ENCODE measurements at places on chromosomes 16 and 17.

GRCh38 chr17:80099291-80100034 is 1.9 kb upstream of the GAA start:
- DNase-seq = no peak

GRCh38 chr17:75807861-75808260 is 23.3 kb downstream of the UNK start:
- DNase-seq = no peak

- no peak for DNase-seq
Measured at GRCh38 chr16:66481943-66482390, 54.9 kb downstream of the BEAN1 start.

DNA sequence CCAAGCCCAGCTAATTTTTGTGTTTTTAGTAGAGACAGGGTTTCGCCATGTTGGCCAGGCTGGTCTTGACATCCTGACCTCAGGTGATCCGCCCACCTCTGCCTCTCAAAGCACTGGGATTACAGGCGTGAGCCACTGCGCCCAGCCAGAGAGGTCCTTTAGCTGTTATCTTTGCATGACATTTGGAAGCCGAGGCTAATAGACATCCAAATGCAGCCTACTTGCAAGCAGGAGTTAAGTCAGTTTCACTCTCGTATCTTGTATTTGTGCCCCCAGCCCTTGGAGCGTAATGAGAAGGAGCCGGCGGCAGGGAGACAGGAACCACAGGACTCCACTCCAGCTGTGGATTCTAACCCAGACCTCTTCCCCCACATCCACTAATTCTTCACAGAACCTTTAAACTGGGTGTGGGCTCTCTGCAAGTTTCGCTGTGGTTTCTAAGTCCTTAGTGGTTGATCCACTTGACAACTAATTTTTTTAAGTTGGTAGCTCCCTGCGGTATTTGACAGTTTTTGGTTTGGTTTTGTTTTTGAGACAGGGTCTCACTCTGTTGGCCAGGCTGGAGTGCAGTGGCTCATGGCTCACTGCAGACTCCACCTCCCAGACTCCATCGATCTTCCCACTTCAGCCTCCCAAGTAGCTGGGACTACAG is 3.1 kb upstream of the CYTH1 start:
- no peak for DNase-seq

- DNase-seq = no peak
Measured at GRCh38 chr17:78818932-78819331, 21.7 kb downstream of the USP36 start.

GRCh38 chr17:37737081-37737480 is 7.8 kb downstream of the HNF1B start:
- DNase-seq = no peak

GRCh38 chr17:9521062-9521461 is 54.6 kb downstream of the STX8 start:
- no peak for DNase-seq

DNA sequence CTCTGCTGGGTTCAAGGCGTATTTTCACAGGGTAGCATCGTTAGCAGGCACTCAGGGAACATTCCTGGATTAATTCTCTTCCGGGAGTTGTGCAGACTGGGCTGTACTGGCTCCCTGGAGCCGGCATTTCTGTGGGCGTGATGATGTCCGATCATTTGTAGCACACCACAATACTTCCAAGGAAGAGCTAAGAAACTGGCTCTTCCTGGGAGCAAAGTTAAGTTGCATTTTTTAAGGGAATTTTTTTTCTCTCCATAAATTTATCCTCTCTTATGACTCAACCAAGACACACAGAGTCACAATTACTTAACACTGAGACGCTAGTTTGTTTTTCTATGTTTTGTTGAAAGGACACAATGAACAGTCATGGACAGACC is 211.6 kb upstream of the FOXF1 start:
- no peak for DNase-seq

- no peak for DNase-seq
Measured at GRCh38 chr17:4436381-4436780, 2.6 kb downstream of the SPNS3 start.

DNA sequence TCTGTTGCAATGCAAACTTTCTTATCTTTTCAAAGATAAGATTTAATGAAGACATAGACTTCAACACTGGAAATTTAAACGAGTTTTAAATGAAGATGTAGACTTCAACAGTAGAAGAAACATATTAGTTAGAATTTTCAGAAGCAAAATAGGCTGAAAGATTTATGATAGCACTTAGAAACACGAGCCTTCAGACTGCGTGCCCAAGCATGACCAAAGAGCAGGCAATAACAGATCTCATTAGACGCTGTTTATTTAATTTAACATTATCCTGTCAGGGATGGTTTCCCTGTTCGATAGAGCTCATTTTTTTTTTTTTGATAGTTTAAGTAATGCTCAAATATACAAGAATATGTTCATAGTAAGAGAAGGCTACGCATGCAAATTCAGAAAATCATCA is 604.7 kb upstream of the SOX9 start:
- DNase-seq = no peak

Data from NCI-H446 (cell line).